Regular cardiac myocyte (primary cell): ENCODE measurements at places on chromosomes 4 and X. TPM values are rescaled to one million over a fixed set of nuclear protein-coding genes. Genes with fewer than 3 reads are reported as not detected.

The COPS4 gene
- 114 and 118 TPM in 2 replicates for total RNA-seq

The ZXDA gene
- 3.6 and 6.5 TPM in 2 replicates for total RNA-seq

The SORCS2 gene
- 0.19 and 0.28 TPM in 2 replicates for total RNA-seq

The TBC1D14 gene
- total RNA-seq: 30.5 and 35.2 TPM in 2 replicates

The PCDH18 gene
- 47.0 and 67.9 TPM in 2 replicates for total RNA-seq

The ASB12 gene
- total RNA-seq: not detected in 2 replicates

The GUCY1B1 gene
- 1.7 and 3.1 TPM in 2 replicates for total RNA-seq

The SLC16A2 gene
- total RNA-seq: 7.3 and 15.2 TPM in 2 replicates

The PAGE5 gene
- total RNA-seq: not detected in 2 replicates

The BTC gene
- total RNA-seq: under 0.01 and 0.28 TPM in 2 replicates

The MAGEA3 gene
- total RNA-seq: not detected in 2 replicates

The PLRG1 gene
- 64.8 and 90.7 TPM in 2 replicates for total RNA-seq

The CFAP99 gene
- not detected in 2 replicates for total RNA-seq

The MAGEH1 gene
- 47.2 and 48.5 TPM in 2 replicates for total RNA-seq

The NLRP2B gene
- not detected in 2 replicates for total RNA-seq

The ERVMER34-1 gene
- total RNA-seq: under 0.01 TPM in 1 of 2 replicates, not detected in the other

The FAM47E gene
- total RNA-seq: under 0.01 and 0.19 TPM in 2 replicates

The IQCM gene
- not detected in 2 replicates for total RNA-seq

The GAGE1 gene
- not detected in 2 replicates for total RNA-seq

The PLK4 gene
- total RNA-seq: 2.5 and 19.6 TPM in 2 replicates

The SPANXN5 gene
- total RNA-seq: not detected in 2 replicates

The FOXO4 gene
- total RNA-seq: 2.7 and 6.8 TPM in 2 replicates

The SSX2B gene
- total RNA-seq: not detected in 2 replicates

The KLB gene
- under 0.01 TPM in 1 of 2 replicates, not detected in the other for total RNA-seq

The ADGRG2 gene
- under 0.01 TPM in 1 of 2 replicates, not detected in the other for total RNA-seq

The SPIN2A gene
- 0.28 and 0.38 TPM in 2 replicates for total RNA-seq

The CSN1S1 gene
- total RNA-seq: not detected in 2 replicates

The ADH1B gene
- total RNA-seq: 0.38 and 0.85 TPM in 2 replicates

The TCEAL7 gene
- 36.2 and 58.9 TPM in 2 replicates for total RNA-seq

The HSPA4L gene
- 15.7 and 21.7 TPM in 2 replicates for total RNA-seq

The FATE1 gene
- not detected in 2 replicates for total RNA-seq

The FAM184B gene
- total RNA-seq: under 0.01 and 0.28 TPM in 2 replicates

The KLHL34 gene
- total RNA-seq: under 0.01 TPM in 2 replicates

The HPSE gene
- total RNA-seq: 0.56 and 0.58 TPM in 2 replicates

The SMARCAD1 gene
- 26.8 and 29.6 TPM in 2 replicates for total RNA-seq

The RAB41 gene
- not detected in 2 replicates for total RNA-seq

The GLRA2 gene
- total RNA-seq: not detected in 2 replicates

The EVC gene
- total RNA-seq: 22.2 and 33.8 TPM in 2 replicates

The SYNPO2 gene
- total RNA-seq: 13.6 and 83.4 TPM in 2 replicates

The MFAP3L gene
- 16.3 and 19.4 TPM in 2 replicates for total RNA-seq

The SERPINA7 gene
- not detected in 2 replicates for total RNA-seq

The AKAP4 gene
- total RNA-seq: not detected in 2 replicates

The UGT2B7 gene
- total RNA-seq: 0.19 and 0.85 TPM in 2 replicates

The LAP3 gene
- 152 and 155 TPM in 2 replicates for total RNA-seq

The PI4K2B gene
- 27.3 and 46.4 TPM in 2 replicates for total RNA-seq

The MTMR1 gene
- 17.5 and 28.0 TPM in 2 replicates for total RNA-seq

The FGFR3 gene
- 0.56 and 1.7 TPM in 2 replicates for total RNA-seq

The BMPR1B gene
- total RNA-seq: 0.56 and 0.77 TPM in 2 replicates

The NSG1 gene
- 10.4 and 20.3 TPM in 2 replicates for total RNA-seq

The DMP1 gene
- total RNA-seq: not detected in 2 replicates

The POLN gene
- 3.6 and 6.2 TPM in 2 replicates for total RNA-seq

The YY2 gene
- 1.2 and 1.4 TPM in 2 replicates for total RNA-seq

The PABPC5 gene
- total RNA-seq: 2.5 and 4.8 TPM in 2 replicates

The ADH7 gene
- not detected in 2 replicates for total RNA-seq

The LUZP4 gene
- total RNA-seq: not detected in 2 replicates
